Left colon (tissue), 2 donors: ENCODE measurements at places on chromosomes 11 and 22. TPM values are rescaled to one million over a fixed set of nuclear protein-coding genes. Genes with fewer than 3 reads are reported as not detected.

- no peak for DNase-seq
Measured at GRCh38 chr22:30029512-30029911, 50.8 kb upstream of the HORMAD2 start.

GRCh38 chr11:45676522-45677095 is 11.2 kb upstream of the CHST1 start:
- no peak for DNase-seq

DNA sequence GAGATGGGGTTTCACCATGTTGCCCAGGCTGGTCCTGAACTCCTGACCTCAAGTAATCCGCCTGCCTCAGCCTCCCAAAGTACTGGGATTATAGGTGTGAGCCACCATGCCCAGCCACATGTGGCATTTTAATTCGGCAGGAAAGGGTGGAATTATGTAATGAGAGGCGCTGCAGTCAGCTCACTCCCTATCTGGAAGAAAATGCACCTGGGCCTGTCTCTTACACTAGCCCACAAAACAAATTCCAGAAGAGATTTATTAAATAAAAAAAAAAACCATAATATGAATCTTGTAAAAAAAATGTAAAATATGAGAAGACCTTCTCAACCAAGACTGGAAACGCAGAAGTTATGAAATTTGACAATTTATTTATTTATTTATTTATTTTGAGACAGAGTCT is 8.2 kb upstream of the KAT5 start:
- DNase-seq, result no peak

DNA sequence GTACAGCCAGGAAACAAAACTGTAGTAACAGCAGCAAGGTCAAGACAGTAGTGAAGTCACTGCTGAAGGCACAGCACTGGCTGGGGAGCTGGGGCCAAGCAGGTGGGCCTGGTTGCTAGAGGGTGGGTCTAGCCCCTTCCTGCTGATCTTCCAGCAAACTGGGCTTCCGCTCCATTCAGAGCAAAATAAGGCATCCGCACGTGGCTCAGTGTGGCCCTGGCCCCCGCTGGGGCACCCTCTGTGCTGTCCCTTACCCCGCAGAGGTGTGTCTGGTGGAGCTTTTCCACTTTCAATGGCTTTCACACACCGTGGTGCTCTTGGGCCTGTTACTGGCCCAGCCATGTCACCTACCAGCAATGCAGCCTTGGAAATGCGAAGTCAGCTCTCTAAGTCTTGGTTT is 162.4 kb upstream of the B3GAT1 start:
- no peak for DNase-seq

DNA sequence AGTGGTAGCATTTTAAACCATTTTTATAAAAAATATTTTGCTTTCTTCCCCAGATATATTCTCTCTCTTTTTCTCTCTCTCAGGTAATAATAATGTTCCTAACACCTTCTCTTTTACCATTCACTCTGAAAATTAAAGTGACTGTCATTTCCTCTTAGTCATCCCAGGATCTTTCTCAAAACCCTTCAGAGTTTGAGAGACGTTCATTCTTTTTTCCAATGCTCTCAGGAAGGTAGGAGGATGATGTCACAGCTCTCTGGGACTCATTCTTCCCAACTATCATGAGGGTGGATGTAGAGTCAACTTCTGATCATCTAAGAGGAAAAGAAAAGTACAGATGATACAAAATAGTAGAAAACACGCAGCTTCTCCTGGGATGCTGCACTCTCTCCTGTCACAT is 60.2 kb upstream of the CRTAM start:
- no peak for DNase-seq

C11orf52 gene
- 10.1 TPM for total RNA-seq

DNA sequence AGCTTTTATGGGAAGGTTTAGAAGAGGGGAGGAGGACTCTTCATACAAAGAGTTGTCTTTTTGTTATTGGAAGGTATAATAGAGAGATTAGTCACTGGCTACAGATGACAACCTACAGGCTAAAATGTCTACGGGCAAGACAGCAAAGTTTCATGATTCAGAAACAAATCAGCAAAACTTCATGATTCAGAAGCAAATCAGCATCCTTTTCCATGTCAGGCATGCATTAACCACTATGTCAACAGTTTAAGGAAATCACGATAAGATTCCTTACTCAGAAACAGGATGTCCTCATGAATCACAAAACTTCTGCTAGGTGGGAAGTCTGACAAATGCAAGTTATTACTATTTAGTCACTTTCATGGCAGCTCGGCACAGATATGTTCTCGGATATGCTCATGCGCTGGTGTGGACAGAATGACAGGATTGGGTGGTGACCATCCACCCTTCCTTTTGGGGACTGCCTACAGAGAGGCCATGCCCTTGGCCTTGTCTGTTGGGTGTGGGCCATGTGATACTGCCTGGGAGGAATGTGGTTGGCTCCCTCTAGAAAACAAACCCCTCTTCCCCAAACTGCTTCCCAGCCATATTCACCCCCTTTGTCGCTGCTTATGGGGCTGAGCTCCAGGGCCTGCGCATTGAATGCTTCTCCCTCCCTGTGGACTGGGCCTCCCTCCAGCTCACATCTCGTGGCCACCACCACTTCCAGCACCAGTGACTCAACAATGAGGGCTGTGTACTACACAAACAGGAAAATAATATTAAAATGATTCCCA is 10.1 kb downstream of the C11orf91 start:
- peak; percentile 46 for DNase-seq

GRCh38 chr11:102546923-102547471 is 16.4 kb upstream of the MMP7 start:
- no peak for DNase-seq

DNA sequence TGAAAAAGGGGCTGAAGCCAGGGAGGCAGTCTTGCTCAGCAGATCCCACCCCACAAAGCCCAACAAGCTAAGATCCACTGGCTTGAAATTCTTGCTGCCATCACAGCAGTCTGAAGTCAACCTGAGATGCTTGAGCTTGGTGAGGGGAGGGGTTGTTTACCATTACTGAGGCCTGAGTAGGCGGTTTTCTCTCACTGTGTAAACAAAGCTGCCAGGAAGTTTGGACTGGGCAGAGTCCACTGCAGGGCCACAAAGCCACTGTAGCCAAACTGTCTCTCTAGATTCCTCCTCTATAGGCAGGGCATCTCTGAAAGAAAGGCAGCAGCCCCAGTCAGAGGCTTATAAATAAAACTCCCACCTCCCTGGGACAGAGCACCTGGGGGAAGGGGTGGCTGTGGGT is 746.1 kb upstream of the LRRC4C start:
- DNase-seq, result no peak

- DNase-seq, result no peak
Measured at GRCh38 chr11:115362997-115363396, 141.2 kb downstream of the CADM1 start.

C11orf16 gene
- not detected for total RNA-seq

E2F8 gene
- 7.4 TPM for total RNA-seq

DNA sequence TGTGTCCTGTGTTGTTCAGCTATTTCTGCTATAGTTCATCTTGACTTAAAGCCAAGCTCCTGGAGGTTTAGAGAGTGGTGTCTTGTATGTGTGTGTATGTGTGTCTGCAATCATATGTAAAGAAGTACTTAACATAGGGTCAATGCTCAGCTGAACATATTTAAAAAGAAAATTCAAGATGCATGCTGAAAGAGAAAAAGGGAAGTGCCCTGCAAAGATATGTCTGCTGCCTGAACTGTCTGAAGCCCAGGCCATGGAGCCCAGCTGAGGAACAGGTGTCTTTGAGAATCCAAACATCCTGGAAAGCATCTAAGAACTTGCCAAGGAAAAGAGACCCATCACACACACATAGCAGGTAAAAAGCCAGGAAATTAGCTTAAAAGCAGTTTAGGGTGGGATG is 6.6 kb downstream of the TCN1 start:
- no peak for DNase-seq

TMEM191B gene
- total RNA-seq, result 6.7 TPM

GRCh38 chr11:64226507-64227051 is 505 bp downstream of the NUDT22 start:
- peak; percentile 79 for DNase-seq

TLCD5 gene
- 1.1 TPM for total RNA-seq

DNA sequence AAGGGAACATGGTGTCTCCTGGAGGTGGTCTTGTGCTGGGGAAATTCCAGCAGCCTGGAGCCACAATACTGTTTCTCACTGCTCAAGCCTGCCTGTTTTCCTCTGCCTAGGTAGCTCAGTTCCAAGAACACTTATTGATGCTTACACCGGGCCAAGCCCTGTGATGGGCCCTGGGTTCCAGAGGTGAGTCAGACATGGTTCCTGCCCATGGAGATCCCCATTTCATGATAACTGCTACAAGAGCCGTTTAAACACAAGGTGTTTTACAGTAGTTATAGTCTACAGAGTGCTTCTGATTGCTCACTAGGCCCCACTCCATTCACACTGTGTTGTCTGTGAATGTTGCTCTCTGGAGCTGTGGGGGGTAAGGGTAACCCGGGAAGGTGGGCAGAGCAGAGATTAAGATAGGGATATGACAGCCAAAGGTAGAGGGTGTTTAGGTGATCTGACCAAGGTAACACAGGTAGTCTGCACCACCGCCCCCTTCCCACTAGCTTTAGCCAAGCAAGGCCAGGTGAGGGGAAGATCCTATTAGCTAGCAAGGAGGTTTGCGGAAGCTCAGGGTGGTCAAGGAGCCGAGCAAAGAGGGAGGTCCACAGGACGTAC is 696 bp upstream of the MICAL2 start:
- no peak for DNase-seq

HTR3B gene
- not detected for total RNA-seq

GRCh38 chr11:14872032-14872431 is 20.0 kb downstream of the CYP2R1 start:
- no peak for DNase-seq

TMEM132A gene
- 9.2 TPM for total RNA-seq

TNRC6B gene
- 51.0 TPM for total RNA-seq

DNA sequence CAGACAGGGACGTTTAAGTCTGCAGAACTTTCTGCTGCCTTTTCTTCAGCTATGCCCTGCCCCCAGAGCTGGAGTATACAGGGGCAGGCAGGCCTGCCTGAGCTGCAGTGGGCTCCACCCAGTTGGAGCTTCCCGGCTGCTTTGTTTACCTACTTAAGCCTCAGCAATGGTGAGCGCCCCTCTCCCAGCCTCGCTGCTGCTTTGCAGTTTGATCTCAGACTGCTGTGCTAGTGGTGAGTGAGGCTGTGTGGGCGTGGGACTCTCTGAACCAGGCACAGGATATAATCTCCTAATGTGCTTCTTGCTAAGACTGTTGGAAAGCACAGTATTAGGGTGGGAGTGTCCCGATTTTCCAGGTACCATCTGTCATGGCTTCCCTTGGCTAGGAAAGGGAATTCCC is 38.5 kb downstream of the NELL1 start:
- DNase-seq, result no peak

DNA sequence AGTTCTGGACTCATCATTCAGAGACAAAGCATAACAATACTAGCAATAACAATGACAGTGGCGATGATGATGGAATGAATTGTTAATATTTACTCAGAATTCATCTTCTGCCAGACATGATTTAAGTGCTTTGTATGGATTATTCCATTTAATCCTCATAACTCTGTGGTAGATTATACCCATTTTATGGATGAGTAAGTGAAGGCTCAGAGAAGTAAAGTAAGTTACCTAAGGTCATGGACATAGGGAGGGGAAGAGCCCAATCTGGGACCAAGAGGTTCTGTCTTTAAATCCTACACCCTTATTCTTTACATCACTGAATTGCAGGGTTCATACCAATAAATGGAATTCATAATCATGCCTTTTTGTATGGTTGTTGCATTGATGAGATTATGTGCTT is 72.7 kb downstream of the MYO18B start:
- no peak for DNase-seq

GRCh38 chr11:132228746-132229325 is 858.4 kb downstream of the NTM start:
- no peak for DNase-seq

OR56A4 gene
- total RNA-seq, result 0.12 TPM

GRCh38 chr22:37887584-37888378 is 18.3 kb upstream of the MICALL1 start:
- no peak for DNase-seq

GRCh38 chr11:134126217-134126822 is 57.4 kb downstream of the JAM3 start:
- DNase-seq, result no peak

DNA sequence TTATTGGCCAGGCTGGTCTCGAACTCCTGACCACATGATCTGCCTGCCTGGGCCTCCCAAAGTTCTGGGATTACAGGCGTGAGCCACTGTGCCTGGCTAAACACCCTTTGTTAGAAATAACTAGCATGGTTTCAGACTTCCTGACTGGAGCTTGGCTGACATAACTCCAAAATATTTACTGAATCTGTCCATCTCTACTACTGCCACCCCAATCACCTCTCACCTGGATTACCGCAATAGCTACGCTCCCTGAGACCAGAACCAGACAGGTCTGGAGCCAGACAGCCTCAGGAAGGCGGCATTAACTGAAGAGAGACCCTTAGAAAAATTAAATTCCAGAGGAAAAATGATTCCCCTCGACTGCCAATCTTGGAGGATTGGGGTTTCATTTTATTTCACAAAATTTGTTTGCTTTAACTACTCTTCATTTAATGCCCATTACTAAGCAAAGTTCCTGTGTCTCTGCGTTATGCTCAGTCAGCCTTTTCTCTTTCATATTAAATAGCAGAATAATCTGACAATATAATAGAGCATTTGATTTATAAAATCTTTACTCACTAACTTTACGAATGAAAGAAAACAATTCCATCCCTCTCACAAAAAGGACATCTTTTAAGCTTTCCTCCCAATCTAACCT is 13.1 kb downstream of the TMEM25 start:
- no peak for DNase-seq

DNA sequence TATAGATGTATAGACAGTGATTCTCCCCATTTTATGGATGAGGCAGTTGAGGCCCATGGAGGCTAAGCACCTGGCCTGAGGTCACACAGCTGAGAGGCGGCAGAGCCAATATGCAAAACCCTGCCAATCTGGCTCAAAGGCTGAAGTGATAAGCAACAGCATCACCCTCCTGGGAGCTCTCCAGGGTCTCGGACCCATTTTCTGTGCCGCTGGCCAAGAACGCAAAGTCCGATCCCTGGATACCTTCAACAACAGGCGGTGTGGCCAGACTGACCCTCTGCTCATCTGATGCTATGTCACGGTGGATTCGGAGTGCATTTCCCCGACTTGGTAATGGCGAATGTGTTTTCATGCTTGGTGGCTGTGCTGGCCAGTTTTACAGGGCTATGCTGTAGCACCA is 595.0 kb downstream of the TBC1D22A start:
- DNase-seq, result no peak

GRCh38 chr22:22682807-22683667 is 38.6 kb downstream of the GGTLC2 start:
- no peak for DNase-seq
